ENCODE measurements at places on chromosomes 12 and 14. TPM values are rescaled to one million over a fixed set of nuclear protein-coding genes. Genes with fewer than 3 reads are reported as not detected.

GRCh38 chr12:78787576-78787975, 77.0 kb upstream of the SYT1 start:
- DNase-seq = no peak

DNA sequence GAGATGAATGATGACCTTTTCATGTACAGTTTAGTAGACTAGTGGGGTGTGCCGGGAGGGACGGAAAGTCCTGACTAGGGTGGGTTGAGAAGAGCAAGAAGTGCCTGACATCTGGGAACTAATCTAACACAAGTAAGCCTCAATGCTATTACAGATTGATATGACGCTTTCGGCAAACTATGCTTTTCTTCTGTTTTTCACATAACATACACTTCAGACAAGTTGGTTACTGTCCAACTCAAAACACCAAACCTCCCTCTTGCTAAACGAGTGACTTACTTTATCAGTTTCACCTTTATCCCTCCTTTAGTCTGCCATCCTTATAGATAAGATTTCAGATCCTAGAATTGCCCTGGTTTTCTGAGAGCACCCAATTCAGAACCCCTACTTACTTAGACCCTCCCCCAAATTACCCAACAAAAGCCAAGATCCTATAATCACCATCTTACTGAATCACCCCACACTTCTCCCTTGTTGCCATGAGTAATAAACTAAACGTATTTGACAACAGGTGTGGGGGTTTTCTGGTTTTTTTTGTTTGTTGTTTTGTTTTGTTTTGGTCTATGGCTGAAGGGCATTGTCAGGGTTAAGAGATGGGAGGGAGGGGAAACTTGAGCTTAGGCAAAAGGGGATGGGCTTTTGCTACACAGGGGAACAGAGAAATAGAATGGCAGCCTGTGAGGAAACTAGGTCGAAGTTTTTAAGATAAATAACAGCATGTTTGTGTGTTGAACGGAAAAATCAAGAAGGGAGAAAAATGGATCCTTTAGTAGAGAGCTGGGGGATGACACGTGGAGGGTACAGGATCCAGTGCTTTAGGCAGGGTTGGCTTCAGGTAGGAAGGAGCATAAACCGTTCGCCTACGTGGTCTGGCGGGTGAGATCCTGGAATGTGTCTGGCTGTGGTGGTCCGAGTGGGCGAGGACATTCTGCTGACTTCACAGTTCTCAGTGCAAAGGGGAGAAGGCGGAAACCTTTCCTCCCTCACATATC, 6.1 kb upstream of the PSMA3 start:
- DNase-seq = no peak

- no peak for DNase-seq
Observed at GRCh38 chr14:54207476-54208462, 189.0 kb upstream of the CDKN3 start.

AKAP3 gene
- 2.5 TPM for total RNA-seq

DNA sequence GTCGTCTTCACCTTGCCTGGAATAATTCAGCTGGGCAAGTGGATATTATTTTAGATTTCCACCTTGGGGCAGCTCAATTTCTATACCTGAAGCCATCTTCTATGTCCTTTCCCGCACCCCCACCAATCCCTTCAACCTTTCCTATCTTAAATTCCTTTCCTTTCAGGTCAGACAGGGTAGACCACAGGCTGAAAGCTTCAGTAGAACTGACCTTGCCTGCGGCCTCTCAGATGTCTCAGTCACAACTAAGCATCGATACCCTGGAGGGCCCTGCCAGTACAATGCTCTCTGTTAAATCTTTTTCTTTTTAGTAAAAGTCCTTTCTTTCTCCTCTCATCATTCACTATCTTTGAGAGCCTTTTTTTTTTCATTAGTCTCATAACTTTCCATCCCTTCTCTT, 38.9 kb downstream of the SLC2A14 start:
- DNase-seq = no peak

FICD gene
- 2.9 TPM for total RNA-seq

AMN gene
- total RNA-seq = 0.14 TPM

- no peak for DNase-seq
Observed at GRCh38 chr12:124713436-124714082, 146.1 kb upstream of the NCOR2 start.

TMEM19 gene
- 25.7 TPM for total RNA-seq

ACOT4 gene
- total RNA-seq = 0.97 TPM

DNA sequence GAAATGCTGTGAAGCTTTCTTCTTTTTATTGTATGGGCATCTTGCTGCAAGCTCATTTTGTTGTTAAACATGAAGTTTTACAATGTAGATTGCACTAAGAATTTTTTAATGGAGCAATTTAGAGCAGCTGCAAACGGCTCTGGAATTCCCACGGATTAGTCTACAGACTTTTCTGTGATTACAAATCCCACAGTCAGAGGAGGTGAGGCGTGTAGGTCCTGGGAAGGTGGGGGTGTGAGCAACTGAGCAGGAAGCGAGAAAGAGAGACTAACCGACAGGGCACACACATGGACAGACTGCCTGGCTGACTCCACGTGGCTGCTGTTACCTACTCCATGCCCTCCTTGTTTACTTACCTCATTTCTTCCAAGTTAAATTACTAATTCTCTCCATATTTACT, 348.5 kb downstream of the NPAS3 start:
- no peak for DNase-seq

DNA sequence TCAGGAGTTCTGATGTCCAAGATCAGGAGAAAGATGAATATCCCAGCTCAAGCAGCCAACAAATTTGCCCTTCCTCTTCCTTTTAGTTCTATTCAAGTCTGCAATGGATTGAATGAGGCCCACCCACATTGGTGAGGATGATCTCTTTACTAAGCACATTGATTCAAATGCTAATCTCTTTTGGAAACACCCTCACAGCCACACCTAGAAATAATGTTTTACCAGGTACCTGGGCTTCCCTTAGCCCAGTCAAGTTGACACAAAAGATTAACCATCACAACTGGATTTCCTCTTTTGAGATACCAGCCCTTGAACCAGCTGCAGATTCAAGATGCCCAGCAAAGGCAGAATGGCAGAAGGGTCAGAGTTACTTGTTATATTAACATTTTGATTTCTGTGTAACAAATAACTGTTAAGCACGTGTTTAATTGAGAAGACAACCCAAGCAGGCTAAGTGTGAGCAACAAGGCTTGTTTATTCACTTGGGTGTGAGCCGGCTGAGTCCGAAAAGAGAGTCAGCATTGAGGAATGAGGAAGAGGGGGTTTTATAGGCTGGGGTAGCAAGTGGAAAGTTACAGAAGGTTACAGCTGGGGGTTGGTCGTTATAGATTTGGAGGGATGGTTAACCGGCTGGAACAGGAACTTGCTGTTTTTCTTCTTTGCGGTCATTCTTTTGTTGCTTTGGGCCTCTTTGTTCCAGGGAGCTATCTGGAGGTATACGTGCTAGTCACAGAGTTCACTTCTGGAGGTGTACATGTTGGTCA, 180.3 kb downstream of the EMP1 start:
- no peak for DNase-seq

GTF2A1 gene
- 17.3 TPM for total RNA-seq

DCN gene
- 1,037 TPM for total RNA-seq

GRCh38 chr12:20716037-20716436, 20.9 kb downstream of the SLCO1C1 start:
- DNase-seq = no peak

DNA sequence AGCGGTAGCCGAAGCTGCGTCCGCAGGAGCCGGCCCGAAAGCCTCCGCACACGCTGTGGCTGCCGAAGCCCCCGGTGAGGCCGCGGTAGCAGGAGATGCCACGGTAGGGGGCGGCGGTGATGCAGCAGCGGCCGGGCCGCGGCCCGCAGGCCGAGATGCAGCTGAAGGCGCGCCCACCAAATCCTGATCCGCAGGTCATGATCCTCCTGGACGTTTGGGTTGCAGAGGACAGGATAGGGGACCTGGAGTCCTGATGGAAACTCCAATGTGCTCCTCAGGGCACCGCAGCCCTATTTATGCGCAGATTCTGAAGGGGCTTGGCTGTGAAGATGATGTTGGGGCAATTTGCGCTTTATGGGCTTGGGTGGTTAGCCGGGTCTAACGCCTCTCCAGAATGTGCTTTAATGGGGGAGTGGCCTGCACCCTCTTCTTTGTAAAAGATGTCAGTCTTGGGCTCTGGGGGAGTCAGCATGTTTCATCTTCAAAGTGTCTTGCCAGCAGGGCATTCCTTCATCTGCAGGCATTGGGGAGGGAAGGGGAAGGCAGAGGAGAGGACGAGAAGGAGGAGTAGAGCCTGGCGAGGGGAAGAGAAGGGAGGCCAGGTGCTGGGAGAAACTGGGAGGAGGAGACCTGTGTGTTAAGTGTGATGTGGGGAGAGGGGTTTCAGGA, at the start of gene KRT81:
TSS of gene KRT81 (minus strand) at position 268 of the 669 bp plus-strand sequence. CDS start at position 199, 69 bp downstream.
- DNase-seq = peak; percentile 18

- DNase-seq = no peak
Observed at GRCh38 chr12:67540920-67541624, 107.5 kb upstream of the DYRK2 start.

DNA sequence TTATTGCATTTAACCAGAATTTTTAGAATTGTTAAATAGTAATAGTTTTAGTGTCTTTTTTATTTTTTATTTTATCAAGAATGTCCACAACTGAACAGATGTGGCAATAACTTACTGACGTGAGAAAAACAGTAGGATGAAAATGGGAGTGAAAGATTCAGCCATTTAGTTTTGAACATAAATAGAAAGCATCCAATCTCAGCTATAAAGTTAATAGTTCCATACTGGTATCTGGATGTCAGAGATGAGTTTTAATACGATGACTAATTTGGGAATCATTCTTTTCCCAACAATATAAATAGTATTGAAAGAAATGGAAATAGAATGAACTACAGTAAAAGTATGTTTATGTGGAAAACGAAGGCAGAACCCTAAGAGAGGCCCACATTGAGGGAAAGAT, 159.4 kb downstream of the EPS8 start:
- no peak for DNase-seq

TMTC1 gene
- 33.8 TPM for total RNA-seq

POTEM gene
- not detected for total RNA-seq

UBE2N gene
- total RNA-seq = 87.1 TPM
